ENCODE measurements at places on chromosomes 16 and 17.

DNA sequence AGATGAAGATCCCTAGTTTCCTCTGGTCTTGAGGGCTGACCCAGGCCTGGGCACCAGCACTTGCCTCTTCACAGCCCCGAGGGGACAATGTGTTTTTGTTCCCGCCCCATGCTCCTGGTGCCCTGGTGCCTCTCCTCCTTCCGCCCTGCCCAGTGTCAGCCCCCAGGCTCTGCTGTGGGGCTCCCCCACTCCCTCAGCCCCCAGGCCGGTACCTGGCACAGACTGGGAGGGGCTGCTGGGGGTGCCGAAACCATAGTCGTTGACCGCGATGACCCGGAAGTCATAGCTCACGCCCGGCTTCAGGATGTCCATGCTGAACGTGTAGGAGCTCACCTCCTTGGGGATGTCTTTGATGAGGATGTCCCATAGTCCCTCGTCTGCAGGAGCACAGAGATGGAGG is 40.5 kb upstream of the CDC42EP4 start:
- H3K4me1 ChIP-seq: no peaks in the 10 kb centered on the region
- no peak overlapping the region for H3K27ac ChIP-seq
- no peaks in the 10 kb centered on the region for H3K36me3 ChIP-seq
- H3K27me3 ChIP-seq: no peaks in the 10 kb centered on the region
- H3K4me3 ChIP-seq: no peak overlapping the region

GRCh38 chr16:15542261-15542660 is 100.7 kb downstream of the MARF1 start:
- DNase-seq: no peak
- H3K4me1 ChIP-seq: peaks cover 9% of the 10 kb centered on the region
- H3K4me3 ChIP-seq: no peak overlapping the region
- H3K36me3 ChIP-seq: no peaks in the 10 kb centered on the region
- no peak overlapping the region for H3K27ac ChIP-seq

GRCh38 chr17:68384471-68384870 is 72.8 kb downstream of the WIPI1 start:
- peaks cover 45% of the 10 kb centered on the region for H3K4me1 ChIP-seq
- H3K4me3 ChIP-seq: peak overlapping the region; percentile 56
- no peaks in the 10 kb centered on the region for H3K36me3 ChIP-seq

- DNase-seq: peak; percentile 19
- peak within 1 kb of the TSS; percentile 16 for H3K4me3 ChIP-seq
- no peaks in the 10 kb centered on the region for H3K36me3 ChIP-seq
Measured at GRCh38 chr16:66578651-66579531, at the start of gene CMTM2. Gene CMTM2 (plus strand): TSS chr16:66579463. CDS start chr16:66579608, 145 bp downstream.

- H3K27me3 ChIP-seq: no peaks in the 10 kb centered on the region
- H3K36me3 ChIP-seq: no peaks in the 10 kb centered on the region
- no peak overlapping the region for H3K27ac ChIP-seq
- H3K4me3 ChIP-seq: no peak overlapping the region
Measured at GRCh38 chr17:58789160-58789559, 33.5 kb downstream of the PPM1E start.

- H3K36me3 ChIP-seq: no peaks in the 10 kb centered on the region
- H3K4me3 ChIP-seq: no peak overlapping the region
- no peaks in the 10 kb centered on the region for H3K4me1 ChIP-seq
- no peak overlapping the region for H3K27ac ChIP-seq
- peaks cover 31% of the 10 kb centered on the region for H3K27me3 ChIP-seq
- no peak for DNase-seq
Measured at GRCh38 chr17:77010667-77011066, 130.1 kb upstream of the SEC14L1 start.

- DNase-seq: no peak
- no peaks in the 10 kb centered on the region for H3K36me3 ChIP-seq
- H3K4me3 ChIP-seq: no peak overlapping the region
Measured at GRCh38 chr17:9897372-9897968, 7.6 kb downstream of the RCVRN start.
